Activated naive CD4-positive, alpha-beta T cell treated with anti-CD3 and anti-CD28 coated beads for 36 hours (primary cell): ENCODE measurements at places on chromosomes 4 and X. TPM values are rescaled to one million over a fixed set of nuclear protein-coding genes. Genes with fewer than 3 reads are reported as not detected.

DNA sequence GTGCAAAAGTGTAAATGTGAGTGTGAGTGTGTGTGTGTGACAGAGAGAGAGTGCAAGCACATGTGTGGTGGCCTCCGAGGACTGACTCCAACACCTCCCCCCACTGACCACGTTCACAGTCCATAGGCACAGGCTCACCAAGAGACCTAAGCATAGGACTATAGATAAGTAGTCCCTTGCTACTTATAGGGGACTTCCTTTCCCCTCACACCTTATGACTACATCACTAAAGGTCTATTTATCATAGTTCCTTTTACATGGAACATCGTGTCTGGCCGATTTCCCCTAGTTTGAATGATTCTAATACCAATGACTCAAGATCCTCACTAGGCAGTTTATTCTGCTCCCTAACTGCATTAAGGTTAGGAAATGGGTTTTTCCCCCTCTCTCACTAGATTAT is 17.8 kb downstream of the FRMPD3 start:
- peak; percentile 10 for DNase-seq

FRMD7 gene
- not detected for total RNA-seq

HPGDS gene
- not detected for total RNA-seq

DNA sequence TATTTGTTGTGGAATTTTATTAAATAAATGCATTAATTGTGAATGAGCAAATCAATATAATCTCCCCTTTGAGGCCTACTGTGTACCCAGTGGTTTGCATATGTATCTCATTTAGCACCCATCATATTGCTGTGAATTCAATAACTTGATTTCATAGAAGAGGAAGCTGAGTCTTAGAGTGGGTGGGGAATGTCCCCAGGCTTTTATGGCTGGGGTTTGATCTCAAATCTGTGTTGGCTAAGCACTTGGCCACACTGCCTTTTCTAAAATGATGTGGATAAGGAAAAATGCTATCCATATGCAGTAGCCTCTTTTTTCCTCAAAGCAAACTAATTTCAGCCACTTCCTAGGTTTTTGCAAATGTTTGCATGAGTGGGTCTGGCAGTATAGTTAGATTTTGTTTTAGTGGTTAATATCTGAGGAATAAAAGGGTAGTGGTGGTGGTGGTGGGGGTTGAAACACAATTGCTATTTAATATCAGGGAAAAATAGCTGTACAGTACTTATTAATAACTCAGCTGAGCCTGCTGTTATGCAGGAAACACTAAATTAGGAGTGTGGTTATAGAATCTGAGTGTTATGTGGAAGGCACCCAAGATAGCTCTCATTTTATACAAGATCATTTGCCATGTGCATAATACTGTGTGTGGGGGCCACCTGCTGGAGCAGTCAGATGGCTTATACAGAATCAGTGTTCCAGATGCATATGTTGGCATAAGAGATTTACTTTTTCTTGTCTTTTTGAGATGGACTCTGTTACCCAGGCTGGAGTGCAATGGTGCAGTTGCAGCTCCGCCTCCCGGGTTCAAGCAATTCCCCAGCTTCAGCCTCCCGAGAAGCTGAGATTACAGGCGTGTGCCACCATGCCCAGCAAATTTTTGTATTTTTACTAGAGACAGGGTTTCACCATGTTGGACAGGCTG is 108.0 kb downstream of the TMEM131L start:
- DNase-seq: peak; percentile 78

DNA sequence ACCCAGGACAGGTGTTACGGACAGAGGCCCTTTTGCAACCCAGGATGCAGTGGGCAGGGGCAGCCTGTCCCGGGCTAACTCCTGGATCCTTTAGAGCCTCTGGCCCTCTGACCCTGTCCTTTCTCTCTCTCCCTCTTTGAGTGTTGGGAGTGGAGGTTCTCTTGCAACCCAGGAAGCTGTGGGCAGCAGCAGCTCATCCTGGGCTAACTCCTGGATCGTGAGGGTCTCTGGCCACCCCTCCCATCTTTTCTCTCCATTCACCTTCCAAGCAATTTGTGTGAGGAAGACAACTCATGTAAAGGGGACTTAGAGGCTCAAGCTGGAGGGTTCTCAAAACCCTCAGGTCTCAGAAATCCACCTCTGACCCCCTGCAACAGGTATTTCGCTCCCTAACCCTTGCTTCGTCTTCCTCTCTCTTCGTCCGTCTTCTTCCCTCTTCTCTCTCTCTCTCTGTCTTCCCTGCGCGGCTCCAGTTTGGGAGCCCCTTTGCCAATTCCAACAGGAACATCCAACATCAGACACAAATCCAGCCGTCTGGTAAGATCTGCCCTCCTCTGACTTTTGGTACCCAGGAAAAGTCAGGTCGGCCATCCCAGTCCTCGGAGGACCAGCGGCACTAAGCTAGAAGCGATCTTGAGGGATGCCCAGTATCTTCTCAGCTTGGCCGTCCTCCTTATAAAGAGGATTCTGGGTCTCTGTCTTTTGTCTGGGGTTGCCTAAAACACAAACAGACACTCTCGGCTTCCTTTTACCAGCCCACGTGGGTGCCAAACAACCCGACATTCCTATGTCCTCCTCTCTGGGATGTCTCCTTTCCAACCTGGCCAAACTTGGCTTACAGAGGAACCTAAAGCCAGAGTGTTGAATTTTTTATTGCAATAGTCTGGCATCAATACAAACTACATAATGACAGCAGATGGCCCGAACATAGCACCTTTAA is 7.9 kb downstream of the ASMTL start:
- DNase-seq: no peak

- no peak for DNase-seq
These were observed 118.8 kb downstream of the ZNF827 start for GRCh38 chr4:145819853-145820181.

DNA sequence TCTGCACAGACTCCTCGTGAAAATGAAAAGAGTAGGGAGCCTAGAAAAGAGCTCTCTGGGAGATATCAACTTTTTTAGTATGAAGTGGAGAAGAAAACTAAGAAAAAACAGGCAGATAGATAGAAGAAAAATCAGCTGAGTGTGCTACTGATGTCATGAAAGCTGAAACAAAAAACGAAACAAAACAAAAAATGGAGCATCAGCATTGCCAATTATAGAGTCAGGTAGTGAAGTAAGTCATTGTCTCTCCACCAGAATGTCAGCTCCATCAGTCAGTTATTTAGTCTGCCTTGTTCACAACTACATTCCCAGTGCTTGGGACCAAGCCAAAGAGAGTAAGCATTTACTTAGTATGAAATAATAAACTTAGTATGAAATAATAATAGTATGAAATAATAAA is 595.1 kb downstream of the STPG2 start:
- DNase-seq: no peak
